ENCODE measurements at places on chromosomes 3 and 15.

DNA sequence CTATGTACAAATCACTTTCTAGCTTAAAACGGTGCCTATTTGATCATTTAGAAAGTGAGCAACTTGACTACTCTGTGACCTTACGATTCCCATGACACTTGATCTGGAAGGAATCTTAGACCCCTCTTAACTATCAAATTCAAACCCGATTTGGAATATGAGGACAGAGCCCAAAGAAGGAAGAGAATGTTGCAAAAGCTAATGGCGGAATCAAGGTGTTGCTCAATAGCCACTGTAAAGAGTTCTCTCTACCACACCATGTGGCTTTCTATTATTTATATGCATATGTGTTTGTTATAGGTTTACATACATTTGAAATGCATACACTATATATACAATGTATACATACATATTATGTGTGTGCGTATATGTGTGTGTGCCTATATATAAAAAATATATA, 39.9 kb downstream of the PYDC2 start:
- DNase-seq = no peak

- DNase-seq = no peak
These were observed 1629.5 kb downstream of the OTOL1 start for GRCh38 chr3:163126115-163126514.

GRCh38 chr3:38580450-38581382, 68.8 kb downstream of the SCN5A start:
- DNase-seq = no peak

GRCh38 chr3:23701716-23702597, 103.8 kb upstream of the UBE2E1 start:
- DNase-seq = no peak

DNA sequence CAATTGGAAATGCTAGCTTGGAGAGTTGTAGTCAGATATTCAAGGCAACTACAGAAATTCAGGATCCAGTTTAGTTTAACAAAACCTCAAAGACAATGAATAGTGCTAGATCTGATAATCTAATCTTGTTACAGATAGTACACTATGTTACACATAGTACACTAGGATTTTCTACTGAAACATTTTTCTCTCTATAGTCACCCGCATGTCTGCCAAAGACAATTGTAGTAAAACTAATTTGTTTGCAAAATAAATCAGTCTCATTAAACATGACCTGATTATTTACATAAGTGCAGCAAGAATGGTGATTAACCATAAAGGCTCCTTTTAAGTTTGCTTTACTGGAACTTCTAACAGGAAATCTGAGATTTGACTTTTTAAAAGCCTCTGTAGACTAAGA, 52.0 kb downstream of the ILDR1 start:
- DNase-seq = no peak

- no peak for DNase-seq
These were observed 2.2 kb upstream of the RASL12 start for GRCh38 chr15:65069779-65070546.

GRCh38 chr3:145904138-145904537, 256.8 kb downstream of the PLOD2 start:
- no peak for DNase-seq

DNA sequence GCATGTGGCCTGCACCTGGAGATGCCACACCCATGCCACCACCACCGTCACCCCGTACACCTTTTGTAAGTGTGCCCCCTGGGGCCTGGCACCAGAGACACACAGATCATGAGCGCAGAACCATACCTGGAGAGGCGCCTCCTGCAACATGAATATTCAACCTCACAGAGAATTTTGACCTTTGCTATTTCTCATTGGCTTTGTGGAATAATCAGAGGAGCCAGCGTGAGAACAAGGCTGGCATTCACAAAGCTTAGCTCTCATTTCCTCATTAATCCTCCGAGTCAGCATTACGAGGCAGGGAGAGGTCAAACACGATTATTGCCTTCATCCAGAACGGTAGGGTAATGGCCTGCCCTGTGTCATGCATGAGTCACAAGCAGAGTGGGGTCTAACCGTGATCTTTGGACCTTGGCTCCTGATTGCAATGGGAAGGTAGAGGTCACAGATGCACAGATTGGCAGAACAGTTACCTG, 73.0 kb upstream of the POMGNT2 start:
- DNase-seq = no peak
